MM.1S (cell line): ENCODE measurements at places on chromosomes 7 and 10.

GRCh38 chr7:71229699-71230098 is 97.8 kb downstream of the GALNT17 start:
- no peak for DNase-seq

DNA sequence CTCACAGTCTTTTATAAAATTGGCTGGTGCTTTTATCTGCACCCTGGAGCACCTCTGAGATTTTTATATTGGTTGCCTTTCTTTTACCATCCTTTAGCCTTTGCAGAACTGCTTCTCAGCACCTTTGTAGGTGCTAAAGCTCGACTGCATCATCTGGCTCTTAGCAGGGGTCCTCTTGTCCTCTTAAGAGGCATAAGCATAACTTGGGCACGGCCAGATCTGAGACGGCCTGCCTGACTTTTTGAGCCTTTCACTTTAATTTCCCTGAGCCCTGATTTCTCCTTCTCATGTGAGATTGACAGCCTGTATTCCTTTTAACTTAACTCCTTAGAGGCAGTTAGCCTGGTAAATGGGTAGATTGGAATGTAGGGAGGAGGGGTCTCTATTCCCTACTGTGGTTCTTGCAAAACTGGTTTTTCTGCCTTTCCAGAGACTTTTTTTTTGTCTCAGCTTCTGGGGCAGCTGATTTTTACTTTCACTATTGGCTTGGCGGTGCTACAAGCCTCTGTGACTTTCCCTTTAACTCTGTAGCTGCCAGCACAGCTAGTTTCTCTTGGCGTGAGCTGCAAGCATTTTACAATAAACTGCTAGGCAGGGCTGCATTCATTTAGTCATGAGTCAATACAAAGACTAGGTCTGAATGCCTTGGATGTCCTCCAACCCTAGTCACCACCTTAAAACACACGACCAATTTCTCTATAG is 24.0 kb downstream of the ZPBP start:
- DNase-seq: peak; percentile 52

- no peak for DNase-seq
These were observed 10.9 kb upstream of the HERC4 start for GRCh38 chr10:68086011-68086410.

DNA sequence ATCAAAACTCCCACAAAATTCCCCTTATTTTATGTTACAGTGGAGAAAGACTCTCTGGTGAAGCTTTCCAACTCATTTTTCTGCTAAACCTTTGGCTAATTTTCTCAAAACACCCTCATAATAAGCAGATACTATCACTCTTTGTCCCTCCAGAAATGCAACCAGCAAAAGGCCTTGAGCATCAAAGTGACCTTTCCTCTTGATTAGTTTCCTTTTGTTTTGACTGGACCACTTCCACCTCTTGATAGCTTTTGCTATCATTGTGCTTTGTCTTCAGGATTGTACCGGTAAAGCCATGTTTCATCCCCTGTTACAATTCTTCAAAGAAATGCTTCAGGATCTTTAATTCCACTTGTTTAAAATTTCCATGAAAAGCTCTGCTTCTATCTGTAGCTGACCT is 115.1 kb upstream of the SLC13A1 start:
- DNase-seq: no peak

- DNase-seq: peak; percentile 86
These were observed 1.2 kb upstream of the PFKFB3 start for GRCh38 chr10:6201516-6201975.

GRCh38 chr7:70678621-70679251 is 453.2 kb upstream of the GALNT17 start:
- DNase-seq: no peak

DNA sequence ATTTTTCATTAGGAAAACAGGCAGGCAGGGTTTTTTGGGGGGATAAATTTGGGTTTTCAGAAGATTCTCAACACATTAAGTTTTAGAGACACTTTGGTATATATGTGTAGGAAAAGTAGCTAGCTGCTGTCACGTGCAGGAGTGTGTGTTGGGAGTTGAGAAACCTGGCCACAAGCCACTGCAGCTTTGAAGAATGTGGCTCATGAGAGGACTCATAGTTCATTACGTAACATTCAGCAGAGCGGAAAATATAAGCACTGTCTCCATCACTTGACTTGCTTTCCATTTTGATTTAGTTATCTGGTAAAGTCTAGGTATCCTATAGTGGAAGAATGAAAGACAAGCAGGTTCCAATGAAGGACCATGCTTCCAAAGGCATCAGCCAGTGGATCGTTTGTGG is 31.2 kb downstream of the SMNDC1 start:
- DNase-seq: no peak

- no peak for DNase-seq
These were observed 175.8 kb downstream of the TNS3 start for GRCh38 chr7:47405921-47406800.

- DNase-seq: no peak
These were observed 25.2 kb downstream of the TMEM120A start for GRCh38 chr7:75969182-75969581.
